ENCODE measurements at places on chromosomes 2 and 18.

- DNase-seq = no peak
Observed at GRCh38 chr2:168639441-168639898, 163.0 kb upstream of the NOSTRIN start.

- no peak for DNase-seq
Observed at GRCh38 chr2:16496426-16497388, 168.9 kb downstream of the CYRIA start.

DNA sequence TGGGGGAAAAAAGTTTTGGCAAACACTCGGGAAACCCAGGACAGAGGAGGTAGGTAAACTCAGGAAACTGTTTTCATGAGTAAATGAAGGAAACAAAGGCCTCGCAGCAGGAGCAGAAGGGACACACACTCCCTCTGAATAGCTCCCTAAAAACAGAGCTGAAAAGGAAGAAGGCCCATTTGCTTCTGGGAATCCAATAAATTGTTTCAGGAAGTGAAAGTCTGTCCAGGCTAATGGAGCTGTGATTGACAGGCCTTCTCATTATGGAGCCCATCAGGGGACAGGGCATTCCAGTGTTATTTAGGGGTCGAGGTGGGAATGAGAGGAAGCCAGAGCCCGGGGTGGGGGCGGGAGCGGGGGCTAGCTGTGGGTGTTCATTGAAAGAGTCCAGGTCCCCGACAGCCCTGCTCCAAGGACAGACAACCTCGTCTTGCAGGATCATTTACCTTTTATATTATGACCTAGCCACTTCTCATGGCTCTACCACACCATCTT is 81.2 kb downstream of the GBX2 start:
- DNase-seq = no peak

GRCh38 chr2:175012516-175012915 is 7.3 kb upstream of the CHN1 start:
- no peak for DNase-seq

DNA sequence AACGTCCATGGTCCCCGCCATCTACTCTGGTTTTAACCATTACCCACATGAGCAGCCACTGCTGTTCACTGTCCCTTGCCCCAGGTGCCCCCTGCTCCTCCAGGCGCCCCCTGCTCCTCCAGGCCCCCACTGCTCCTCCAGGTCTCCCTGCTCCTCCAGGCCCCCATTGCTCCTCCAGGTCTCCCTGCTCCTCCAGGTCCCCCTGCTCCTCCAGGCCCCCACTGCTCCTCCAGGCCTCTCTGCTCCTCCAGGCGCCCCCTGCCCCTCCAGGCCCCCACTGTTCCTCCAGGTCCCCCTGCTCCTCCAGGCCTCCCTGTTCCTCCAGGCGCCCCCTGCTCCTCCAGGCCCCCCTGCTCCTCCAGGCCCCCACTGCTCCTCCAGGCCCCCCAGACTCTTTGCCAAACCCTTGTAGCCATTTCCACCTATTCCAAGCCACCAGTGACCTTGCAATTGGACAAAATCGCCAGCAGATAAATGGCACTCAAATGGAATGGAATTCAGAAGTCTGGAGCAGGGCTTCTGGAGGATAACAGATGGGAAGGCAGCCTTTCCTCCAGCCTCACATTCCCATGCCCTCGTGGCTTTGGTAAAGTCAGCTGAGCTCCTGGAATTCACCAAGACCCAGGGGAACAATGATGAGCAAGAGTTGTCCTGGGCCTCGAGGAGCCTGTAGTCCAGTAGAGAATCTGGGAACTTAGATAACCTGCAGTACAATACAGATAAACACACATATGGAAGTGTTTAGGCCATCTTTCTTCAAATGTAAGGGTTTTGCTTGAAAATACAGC is 13.3 kb upstream of the RPL31 start:
- DNase-seq = no peak

- no peak for DNase-seq
Observed at GRCh38 chr18:27838225-27838624, 338.7 kb downstream of the CDH2 start.

All from D721Med (cell line).